Posterior vena cava (tissue), 2 donors: ENCODE measurements at places on chromosomes 1 and 21. TPM values are rescaled to one million over a fixed set of nuclear protein-coding genes. Genes with fewer than 3 reads are reported as not detected.

DNA sequence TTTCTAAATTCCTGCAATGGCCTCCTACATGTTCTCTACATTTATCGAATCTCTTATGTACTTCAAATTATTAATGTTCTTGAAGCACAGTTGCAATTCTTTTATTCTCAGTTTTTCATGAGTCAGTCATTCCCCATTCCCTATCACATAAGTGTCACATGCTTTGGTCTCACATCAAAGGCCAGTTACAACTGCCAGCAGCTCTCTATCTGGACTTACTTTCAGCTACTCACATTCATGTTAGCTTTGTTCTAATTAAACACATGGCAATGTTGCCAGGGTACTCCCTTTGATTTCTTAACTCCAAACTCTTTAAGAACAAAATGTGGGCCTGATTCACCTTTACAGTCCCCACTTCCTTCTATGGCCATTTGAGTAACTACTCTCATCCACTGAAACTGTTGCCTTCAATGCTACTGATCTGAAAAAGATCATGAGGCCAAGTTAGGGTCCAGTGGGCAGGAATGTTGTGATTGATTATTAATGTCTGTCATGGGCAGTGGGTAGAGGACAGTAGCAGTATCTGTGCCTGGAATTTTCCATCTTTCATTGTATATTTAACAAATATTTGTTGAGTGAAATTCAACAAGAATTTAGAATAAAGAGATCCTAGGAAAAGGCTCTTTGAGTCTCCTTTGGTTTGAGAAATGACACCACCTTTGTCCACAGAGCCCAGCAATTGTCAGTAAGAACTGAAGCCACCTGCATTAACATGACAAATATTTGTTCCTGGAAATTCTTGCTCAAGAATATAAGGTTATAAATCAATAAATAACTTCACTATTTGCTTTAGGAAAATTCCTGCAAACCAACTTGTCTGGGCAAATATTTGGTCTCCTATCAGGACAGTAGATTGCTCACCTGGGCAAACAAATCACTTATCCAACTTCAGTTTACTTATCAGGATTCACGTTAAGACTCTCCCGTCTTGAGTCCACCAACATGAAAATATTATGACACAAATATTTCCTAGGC lies 153.6 kb upstream of the SAMSN1 start:
- no peak for DNase-seq

DNA sequence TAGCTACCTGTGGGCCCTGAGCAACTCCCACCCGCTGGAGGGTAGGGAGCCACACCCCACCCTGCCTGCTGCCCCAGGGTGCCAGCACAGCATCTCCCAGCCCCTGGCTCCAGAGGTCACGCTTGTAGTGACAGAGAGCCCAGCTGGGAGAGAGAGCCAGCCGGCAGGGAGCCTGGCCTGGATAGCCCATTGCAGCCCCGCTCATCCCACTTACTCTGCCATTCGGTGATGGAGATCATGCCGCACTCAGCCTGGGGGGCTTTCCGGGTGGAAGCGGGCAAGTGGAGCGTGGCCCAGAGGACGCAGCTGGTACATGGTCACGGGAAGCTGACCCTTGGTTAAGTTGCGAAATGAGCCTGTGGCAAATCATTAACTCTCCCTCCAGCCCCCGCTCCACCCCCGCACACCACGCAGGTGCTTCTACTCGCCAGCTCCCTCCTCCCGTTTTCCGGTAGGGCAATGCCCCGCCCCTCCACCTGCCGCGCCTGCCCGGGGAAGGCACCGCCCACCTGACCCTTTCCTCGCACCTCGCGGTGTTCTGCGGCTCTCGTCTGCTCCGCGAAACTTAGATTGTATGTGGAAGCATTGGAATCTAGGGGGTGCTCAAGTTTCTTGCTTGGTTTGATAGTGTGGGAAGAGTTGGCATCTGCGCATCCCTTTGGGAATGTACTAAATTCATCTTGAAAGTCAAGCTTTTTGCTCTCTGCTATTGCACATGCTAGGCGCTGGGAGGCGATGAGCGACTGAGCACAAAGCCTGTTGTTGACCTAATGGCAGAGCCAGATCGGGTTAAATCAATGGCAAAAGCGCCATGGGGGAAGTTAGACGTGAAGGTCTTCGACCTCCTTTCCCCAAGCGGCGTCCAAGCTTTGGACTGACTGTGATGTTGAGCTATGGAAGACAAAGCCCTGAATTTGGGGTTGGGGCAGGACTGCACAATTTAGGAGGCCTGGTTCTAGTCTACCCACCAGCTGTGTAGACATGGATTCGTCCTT lies at the start of gene GOLT1A:
TSS of gene GOLT1A (minus strand) at position 321 of the 995 bp plus-strand sequence. CDS start at position 239, 82 bp downstream.
- DNase-seq = peak; percentile 90

GRCh38 chr1:207579436-207579799 lies 65.5 kb upstream of the CR1L start:
- DNase-seq = no peak

DNA sequence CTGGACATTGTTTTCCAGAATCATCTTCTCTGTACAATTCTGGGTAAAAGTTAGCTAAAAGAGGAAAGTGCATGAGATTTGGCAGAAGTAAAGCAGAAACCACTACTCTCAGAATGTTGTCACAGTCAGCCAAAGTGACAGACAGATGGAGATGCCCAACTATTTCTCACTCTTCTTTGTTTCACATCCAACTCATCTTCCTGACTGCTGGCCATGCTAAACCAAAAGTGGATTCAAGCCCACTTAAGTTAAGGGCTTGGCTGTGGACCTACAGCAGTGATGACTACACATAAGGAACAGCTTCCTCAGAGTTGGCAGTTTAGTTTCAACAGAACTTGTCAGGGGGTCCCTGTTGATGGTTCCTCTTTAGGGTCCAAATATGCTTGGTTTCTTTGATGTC lies 730.2 kb downstream of the LRRIQ3 start:
- no peak for DNase-seq

DNA sequence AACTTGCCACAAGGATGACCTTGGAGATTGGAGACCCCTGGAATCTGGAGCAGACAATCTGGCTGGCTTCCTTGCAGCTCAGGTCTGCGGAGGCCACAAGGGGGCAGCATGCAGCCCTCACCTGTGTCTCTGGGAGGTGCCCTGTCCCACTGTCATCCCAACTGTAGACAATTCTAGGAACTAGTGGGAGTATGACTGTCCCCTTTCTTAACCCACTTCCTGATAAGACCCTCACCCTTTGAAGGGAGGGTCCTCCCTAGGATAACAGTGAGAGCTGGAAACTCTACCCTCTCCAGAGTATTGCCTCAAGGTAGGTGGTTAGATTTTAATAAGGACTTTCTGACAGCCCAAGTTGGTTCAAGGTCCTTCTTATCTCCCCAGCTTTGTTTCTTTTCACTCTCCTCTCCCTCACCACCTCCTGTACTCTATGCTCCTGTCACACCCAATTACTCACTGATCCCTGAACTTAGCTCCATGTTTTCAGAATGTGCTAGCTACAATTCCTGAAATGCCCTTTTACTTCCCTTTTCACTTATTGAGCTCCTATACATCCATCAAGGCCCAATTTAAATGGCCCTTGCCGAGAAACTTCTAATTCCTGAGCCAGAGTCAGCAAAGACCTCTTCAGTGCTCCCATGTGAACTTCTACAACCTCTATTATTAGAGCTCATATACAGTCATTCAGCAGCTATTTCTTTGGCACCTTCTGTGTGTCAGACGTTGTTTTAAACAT lies 9.2 kb upstream of the KCNQ4 start:
- no peak for DNase-seq

DNA sequence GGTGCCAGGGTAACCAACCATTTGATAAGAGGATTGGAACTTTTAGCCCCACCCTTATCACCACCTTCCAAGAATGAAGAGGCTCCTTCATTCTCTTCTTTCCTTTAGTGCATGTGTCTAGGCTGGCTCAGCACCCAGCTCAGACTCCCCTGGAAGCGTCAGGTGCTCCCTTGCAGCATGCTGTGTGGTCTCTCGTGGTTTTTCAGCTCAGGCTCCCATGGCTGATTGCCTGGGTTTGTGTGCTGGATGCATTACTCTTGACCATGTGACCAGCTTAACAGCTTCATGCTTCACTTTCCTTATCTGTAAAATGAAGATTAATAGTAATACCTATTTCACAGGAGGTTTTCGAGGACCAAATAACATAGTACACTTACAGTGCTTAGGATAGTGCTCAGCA lies 198.4 kb downstream of the HHAT start:
- DNase-seq = no peak

DNA sequence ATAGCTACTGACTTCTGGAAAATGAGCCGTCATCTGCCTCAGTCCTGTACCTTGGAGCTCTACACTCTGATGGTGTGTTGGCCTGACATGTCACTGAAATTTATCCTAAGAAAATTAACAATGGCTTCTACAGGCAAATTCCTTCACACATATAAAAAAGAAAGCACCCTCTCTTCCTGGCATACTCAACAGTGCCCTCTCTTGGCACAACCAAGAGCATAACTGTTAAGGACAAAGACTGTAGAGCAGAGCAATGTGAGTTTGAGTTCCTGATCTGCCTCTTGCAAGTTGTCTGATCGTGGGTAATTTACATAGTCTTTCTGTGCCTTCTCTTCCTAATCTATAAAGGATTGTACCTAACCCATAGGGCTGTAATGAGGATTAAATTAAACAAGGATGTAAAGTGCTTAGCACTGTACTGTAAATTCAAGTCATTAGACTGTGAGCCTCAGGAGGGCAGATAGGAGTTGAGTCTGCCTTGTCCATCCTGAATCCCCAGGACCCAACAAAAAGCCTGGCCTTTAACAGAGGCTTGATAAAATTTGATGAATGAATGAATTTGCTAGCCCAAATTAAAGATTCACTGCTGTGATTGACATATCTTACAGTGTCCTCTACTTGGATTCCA lies 83.5 kb downstream of the SYF2 start:
- DNase-seq = no peak

DNA sequence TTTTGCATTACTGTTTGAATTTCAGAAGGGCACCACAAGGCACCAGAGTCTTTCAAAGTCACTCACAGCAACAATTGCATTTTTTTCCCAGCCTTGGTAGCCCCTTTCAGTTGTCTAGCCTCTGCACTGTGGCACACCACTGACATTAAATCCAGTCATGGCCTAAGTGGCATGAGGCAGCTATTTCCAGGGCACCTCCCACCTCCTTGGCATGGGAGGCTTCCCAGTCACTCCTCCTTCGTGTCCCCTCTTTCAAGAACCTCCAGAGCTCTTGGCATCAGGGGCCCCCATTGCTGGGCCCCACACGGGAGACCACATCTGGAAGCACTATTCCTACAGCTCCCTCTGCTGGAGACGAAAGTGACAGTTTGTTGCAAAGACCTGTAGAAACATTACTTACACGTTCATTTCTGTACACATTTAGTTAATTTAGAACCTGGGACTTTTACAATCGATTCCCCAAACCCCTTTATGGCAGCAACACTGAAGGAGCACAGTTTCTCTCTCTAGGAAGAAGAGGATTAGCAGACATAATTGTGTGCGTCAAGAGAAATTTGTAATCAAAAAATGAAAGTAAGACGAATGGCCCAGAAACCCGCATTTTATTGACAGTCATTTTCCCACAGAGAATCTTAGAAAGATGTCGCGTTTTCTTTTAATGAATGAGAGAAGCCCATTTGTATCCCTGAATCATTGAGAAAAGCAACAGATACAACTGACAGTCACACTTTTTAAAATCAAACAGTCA lies 5.7 kb upstream of the CHD5 start:
- DNase-seq = no peak

DNA sequence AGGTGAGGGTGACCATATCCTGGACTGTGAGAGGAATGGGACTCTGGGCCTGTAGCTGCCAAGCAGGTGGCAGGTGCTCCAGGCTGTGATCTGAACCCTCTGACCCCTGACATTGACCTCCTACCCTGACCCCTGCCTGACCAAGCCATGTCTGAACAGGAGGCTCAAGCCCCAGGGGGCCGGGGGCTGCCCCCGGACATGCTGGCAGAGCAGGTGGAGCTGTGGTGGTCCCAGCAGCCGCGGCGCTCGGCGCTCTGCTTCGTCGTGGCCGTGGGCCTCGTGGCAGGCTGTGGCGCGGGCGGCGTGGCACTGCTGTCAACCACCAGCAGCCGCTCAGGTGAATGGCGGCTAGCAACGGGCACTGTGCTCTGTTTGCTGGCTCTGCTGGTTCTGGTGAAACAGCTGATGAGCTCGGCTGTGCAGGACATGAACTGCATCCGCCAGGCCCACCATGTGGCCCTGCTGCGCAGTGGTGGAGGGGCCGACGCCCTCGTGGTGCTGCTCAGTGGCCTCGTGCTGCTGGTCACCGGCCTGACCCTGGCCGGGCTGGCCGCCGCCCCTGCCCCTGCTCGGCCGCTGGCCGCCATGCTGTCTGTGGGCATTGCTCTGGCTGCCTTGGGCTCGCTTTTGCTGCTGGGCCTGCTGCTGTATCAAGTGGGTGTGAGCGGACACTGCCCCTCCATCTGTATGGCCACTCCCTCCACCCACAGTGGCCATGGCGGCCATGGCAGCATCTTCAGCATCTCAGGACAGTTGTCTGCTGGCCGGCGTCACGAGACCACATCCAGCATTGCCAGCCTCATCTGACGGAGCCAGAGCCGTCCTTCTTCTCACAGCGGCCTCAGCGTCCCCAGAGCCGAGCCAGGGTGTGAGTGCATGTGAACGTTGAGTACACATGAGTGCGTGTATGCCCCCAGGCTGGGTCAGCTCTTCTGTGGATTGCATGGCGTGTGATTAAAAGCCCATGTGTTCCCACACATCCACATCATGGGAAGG lies 3.1 kb downstream of the TMEM125 start:
- DNase-seq = peak; percentile 58

GRCh38 chr1:76291191-76291590 lies 216.6 kb downstream of the ST6GALNAC3 start:
- DNase-seq = no peak

DNA sequence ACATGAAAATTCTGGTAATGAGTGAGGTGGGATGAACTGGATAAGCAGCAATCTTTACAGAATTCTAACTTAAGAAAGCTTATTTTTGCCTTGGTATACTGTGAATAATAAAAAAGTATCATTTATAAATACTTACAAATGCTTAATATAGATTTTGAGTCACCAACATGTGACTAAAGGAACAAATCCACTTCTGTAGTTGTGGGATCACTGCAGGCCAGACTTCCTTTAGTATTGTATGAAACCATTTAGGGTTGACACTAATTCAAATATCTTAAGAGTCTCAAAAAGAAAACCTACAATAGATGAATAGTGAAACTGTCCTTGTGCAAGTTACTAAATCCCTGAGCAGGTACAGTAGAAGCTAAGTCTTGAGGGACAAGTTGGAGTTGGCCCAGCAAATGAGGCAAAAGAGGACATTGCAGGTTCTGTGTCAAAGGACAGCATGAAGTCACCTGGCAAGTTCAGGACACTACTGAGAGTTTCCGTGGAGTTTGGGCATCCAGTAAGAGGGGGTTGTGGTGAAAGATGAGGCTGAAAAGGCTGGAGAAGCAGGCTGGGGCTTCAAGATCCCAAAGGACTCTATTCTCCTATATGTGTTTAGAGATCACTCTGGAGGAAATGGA lies 5.9 kb upstream of the THEM4 start:
- DNase-seq = no peak

- DNase-seq = no peak
Measured at GRCh38 chr1:91766883-91767282, 119.1 kb downstream of the TGFBR3 start.

- no peak for DNase-seq
Measured at GRCh38 chr1:205477759-205478247, 22.0 kb upstream of the BLACAT1 start.

The CTSE gene
- not detected for total RNA-seq

The KISS1 gene
- not detected for total RNA-seq
